Keratinocyte (primary cell): ENCODE measurements at places on chromosomes 1 and 21. TPM values are rescaled to one million over a fixed set of nuclear protein-coding genes. Genes with fewer than 3 reads are reported as not detected.

Gene MAGI3
- 2.1 to 3.2 TPM (median 2.6 TPM) in 3 replicates for polyA plus RNA-seq

DNA sequence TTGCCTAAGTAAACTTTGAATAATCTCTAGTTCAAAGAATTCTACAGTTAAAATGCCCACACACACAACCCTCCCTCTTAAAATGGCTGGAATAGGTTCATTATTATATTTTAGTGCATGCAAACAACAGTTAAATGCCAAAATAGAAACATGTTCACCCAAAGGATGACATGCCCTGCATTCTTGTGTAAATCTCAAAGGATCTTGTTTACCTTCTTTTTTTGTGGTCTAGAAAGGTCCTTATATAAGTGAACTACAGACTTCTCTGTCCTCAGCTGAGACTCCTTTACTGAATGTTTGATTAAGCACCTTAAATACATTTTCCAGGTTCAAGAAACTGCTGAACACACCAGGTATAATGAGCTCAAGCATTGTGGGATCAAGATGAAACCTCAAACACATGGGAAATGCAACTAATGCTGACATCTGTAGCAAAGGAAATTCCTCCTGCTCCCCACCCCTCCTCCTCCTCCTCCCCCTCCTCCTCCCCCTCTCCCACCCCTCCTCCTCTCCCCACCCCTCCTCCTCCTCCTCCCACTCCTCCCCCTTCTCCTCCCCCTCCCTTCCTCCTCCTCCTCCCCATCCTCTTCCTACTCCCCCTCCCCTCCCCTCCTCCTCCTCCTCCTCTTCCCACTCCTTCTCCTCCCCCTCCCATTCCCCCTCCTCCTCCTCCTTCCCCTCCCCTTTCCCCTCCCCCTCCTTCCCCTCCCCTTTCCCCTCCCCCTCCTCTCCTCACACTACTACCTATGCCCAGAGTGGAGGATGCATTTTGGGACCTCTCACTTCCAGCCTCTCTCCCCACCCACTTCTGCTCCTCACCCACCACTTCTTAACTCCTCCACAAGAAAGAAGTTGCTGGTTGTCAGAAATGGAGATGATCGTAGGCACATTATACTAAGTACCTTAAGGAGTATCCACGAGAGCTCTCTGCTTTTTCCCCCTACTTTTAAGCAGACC lies 233.9 kb downstream of the MRPL39 start:
- H3K27ac ChIP-seq, result no peak overlapping the region
- H3K27me3 ChIP-seq, result no peaks in the 10 kb centered on the region
- H3K4me3 ChIP-seq, result no peak overlapping the region
- DNase-seq, result no peak
- H3K4me1 ChIP-seq, result peaks cover 10% of the 10 kb centered on the region

Gene TAS1R1
- not detected in 3 replicates for polyA plus RNA-seq

- H3K27me3 ChIP-seq, result no peaks in the 10 kb centered on the region
- peaks cover 12% of the 10 kb centered on the region for H3K4me1 ChIP-seq
- DNase-seq, result no peak
- no peak overlapping the region for H3K27ac ChIP-seq
- H3K4me3 ChIP-seq, result no peak overlapping the region
Observed at GRCh38 chr1:167428395-167428794, 89.9 kb downstream of the CD247 start.

Gene ARHGEF2
- polyA plus RNA-seq, result 27.8 to 39.2 TPM (median 38.7 TPM) in 3 replicates

DNA sequence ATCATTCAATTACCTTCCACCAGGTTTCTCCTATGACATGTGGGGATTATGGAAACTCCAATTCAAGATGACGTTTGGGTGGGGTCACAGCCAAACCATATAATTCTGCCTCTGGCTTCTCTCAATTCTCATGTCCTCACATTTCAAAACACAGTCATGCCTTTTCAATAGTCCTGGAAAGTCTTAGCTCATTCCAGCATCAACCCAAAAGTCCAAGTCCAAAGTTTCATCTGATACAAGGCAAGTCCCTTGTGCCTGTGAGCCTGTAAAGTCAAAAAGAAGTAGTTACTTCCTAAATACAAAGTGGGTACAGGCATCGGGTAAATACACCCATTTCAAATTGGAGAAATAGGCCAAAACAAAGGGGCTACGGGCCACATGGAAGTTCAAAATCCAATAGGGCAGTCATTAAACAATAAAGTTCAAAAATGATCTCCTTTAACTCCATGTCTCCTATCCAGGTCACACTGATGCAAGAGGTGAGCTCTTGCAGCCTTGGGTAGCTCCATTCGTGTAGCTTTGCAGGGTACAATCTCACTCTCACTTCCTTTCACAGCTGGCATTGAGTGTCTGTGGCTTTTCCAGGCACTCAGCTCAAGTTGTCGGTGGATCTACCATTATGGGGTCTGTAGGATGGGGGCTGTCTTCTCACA lies 112.9 kb downstream of the FCRL5 start:
- DNase-seq, result no peak
- H3K27ac ChIP-seq, result no peak overlapping the region
- no peaks in the 10 kb centered on the region for H3K4me1 ChIP-seq

DNA sequence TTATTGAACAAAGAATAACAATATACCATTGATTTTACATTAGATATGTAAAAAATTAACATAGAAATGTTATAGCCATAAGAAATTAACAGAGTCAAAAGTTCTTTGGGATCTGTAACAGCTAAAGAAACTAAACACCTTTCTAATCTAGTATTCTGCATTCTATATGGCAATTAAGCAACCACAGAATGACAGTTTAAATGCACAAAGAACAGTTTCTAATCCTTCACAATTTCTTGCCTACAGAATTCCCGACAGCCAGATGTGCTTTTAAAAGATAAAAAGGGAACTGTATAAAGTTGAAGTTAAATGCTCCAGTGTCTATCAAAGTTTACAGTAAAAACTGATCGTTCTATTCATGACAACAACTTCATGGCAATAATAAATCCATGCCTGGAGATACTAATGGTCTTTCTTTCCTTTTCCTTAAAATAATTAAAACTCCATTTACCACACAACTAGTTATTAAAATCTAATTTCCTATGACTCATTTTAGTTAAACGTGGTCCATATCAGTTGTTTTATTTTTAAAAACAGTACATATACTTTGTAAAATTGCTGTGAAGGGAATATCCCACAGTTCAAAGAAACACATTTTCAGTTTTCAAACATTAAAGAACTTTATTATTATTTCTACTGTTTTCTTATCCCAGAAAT lies 110.2 kb downstream of the EIF4G3 start:
- H3K27me3 ChIP-seq, result no peaks in the 10 kb centered on the region
- H3K4me1 ChIP-seq, result no peaks in the 10 kb centered on the region
- no peaks in the 10 kb centered on the region for H3K36me3 ChIP-seq
- no peak overlapping the region for H3K4me3 ChIP-seq
- H3K27ac ChIP-seq, result no peak overlapping the region
- no peak for DNase-seq

GRCh38 chr1:201718346-201719202 lies 110.4 kb upstream of the IPO9 start:
- no peaks in the 10 kb centered on the region for H3K27me3 ChIP-seq
- peaks cover 36% of the 10 kb centered on the region for H3K4me1 ChIP-seq
- DNase-seq, result no peak
- H3K4me3 ChIP-seq, result no peak overlapping the region

- no peak overlapping the region for H3K27ac ChIP-seq
- no peaks in the 10 kb centered on the region for H3K4me1 ChIP-seq
- no peak overlapping the region for H3K4me3 ChIP-seq
Observed at GRCh38 chr1:194394676-194395075, 1208.3 kb upstream of the B3GALT2 start.

Gene DFFA
- polyA plus RNA-seq, result 44.4 to 63.1 TPM (median 53.1 TPM) in 3 replicates

DNA sequence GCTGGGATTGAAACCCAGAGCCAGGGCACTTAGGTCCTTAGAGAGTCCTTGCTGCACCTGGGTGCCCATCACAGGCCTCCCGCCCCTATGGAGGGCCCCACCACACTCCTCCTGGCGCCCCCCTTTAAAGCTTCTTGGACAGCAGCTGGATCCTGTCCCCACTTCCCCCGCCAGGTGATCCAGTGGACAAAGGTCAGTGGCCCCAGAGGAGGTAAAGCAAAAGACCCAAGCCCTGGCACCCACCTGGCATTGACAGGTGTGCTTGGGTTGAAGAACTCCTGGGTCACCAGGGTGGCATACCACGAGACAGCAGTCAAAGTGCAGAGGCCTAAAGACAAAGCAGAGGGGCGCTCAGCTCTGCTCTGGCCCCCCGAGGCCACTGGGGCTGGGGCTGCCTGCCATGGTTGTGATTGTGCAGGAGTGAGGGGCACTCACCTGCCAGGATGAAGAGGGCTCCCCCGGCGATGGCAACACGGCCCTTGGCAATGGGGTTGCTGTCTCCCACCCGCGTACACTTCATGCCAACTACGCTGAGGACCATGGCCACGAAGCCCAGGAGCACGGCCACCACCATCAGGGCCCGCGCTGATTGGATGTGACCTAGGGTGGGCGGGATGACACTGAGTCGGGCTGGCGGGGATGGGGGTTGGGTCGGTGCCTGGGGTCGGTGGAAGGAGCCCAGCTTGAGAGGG lies 1.9 kb downstream of the CLDN19 start:
- H3K27me3 ChIP-seq, result no peaks in the 10 kb centered on the region
- peaks cover 38% of the 10 kb centered on the region for H3K4me1 ChIP-seq
- H3K27ac ChIP-seq, result no peak overlapping the region
- no peaks in the 10 kb centered on the region for H3K36me3 ChIP-seq
- DNase-seq, result no peak
- H3K4me3 ChIP-seq, result no peak overlapping the region

Gene DHCR24
- polyA plus RNA-seq, result 363 to 515 TPM (median 434 TPM) in 3 replicates

Gene HSPA6
- polyA plus RNA-seq, result 0.26 to 0.31 TPM (median 0.27 TPM) in 3 replicates

GRCh38 chr1:185846672-185847444 lies 112.7 kb downstream of the HMCN1 start:
- H3K36me3 ChIP-seq, result no peaks in the 10 kb centered on the region
- H3K4me1 ChIP-seq, result peaks cover 12% of the 10 kb centered on the region
- no peak overlapping the region for H3K27ac ChIP-seq
- no peak overlapping the region for H3K4me3 ChIP-seq

Gene FMO1
- 0.07 to 0.17 TPM in 2 of 3 replicates, not detected in the other for polyA plus RNA-seq

DNA sequence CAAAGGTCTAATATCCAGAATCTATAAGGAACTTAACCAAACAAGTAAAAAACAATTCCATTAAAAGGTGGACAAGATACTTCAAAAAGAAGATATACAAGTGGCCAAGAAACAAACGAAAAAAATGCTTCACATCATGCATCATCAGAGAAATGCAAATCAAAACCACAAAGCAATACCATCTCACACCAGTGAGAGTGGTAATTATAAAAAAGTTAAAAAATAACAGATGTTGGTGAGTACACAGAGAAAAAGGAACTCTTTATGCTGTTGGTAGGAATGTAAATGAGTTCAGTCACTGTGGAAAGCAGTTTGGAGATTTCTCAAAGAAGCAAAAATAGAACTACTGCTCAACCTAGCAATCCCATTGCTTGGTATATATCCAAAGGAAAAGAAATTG lies 218.6 kb downstream of the SLC44A5 start:
- H3K27me3 ChIP-seq, result no peaks in the 10 kb centered on the region
- DNase-seq, result no peak
- no peak overlapping the region for H3K4me3 ChIP-seq

GRCh38 chr1:221435504-221435904 lies 306.4 kb downstream of the DUSP10 start:
- no peak overlapping the region for H3K4me3 ChIP-seq
- peaks cover 21% of the 10 kb centered on the region for H3K4me1 ChIP-seq
- no peaks in the 10 kb centered on the region for H3K36me3 ChIP-seq
- H3K27ac ChIP-seq, result no peak overlapping the region

DNA sequence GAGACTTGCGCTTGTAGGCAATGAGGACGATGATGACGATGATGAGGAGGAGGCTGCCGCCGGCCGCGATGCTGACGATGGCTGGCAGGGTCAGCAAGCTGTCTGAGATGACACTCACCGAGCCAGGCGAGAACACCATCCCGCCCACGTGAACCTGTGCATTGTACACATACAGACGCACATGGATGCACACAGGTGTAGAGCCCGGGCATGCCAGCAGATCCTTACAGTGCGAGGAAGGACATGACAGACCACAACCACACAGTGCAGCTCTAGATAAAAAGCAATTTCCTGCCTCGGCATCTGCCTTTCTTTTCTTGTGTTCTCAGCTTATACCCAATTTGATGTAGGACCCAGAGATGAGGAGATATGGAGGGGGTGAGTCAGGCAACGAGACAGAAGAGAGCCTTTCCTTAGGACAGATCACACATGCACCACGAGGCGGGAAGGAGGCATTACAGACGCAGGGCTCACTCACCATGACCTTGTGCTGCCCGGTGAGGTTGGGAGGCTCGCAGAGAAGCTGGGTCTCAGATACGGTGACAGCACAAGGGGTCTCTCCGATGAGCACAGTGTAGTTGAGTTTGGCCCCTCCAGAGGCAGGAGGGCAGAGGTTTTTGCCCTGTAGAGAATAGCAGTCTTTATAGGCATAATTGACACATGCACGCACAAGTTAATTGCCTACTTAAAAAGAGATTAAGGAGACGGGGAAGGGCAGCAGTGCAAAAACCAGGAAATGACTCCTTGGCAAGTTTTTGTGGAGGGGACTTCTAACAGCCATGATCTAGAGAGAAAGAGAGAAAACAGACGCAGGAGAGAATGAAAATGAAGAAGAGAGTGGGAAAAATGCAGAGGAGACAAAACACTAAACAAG lies 133.9 kb upstream of the CD34 start:
- no peaks in the 10 kb centered on the region for H3K27me3 ChIP-seq
- H3K36me3 ChIP-seq, result peaks cover 35% of the 10 kb centered on the region
- H3K4me3 ChIP-seq, result no peak overlapping the region
- H3K4me1 ChIP-seq, result peaks cover 38% of the 10 kb centered on the region
- no peak overlapping the region for H3K27ac ChIP-seq

GRCh38 chr1:32870615-32871363 lies at the start of gene FNDC5:
TSS of gene FNDC5 (minus strand) at chr1:32870912.
- no peak for DNase-seq
- peaks cover 24% of the 10 kb centered on the region for H3K27me3 ChIP-seq
- no peak within 1 kb of the TSS for H3K27ac ChIP-seq
- H3K36me3 ChIP-seq, result no peaks in the 10 kb centered on the region
- H3K4me1 ChIP-seq, result no peaks in the 10 kb centered on the region

DNA sequence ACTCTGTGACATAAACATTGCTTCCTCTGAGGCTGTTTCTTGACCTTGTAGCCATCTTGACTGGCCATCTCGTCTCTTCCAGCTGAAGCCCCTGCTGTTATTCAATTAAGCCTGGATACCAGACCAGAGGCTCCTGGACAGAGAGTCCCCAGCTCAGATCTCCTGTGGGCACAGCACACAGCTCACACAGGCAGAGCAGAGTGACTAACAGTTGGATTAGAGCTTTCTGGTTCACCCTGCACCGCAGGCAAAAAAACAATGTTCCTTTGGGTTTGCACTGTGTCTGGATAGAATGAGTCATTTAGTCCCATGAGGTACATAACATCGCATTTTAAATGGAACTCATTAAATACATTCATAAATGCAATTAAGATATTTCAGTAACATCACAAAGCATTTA lies 33.4 kb upstream of the USH2A start:
- peaks cover 5% of the 10 kb centered on the region for H3K4me1 ChIP-seq
- no peaks in the 10 kb centered on the region for H3K36me3 ChIP-seq
- H3K27me3 ChIP-seq, result no peaks in the 10 kb centered on the region

DNA sequence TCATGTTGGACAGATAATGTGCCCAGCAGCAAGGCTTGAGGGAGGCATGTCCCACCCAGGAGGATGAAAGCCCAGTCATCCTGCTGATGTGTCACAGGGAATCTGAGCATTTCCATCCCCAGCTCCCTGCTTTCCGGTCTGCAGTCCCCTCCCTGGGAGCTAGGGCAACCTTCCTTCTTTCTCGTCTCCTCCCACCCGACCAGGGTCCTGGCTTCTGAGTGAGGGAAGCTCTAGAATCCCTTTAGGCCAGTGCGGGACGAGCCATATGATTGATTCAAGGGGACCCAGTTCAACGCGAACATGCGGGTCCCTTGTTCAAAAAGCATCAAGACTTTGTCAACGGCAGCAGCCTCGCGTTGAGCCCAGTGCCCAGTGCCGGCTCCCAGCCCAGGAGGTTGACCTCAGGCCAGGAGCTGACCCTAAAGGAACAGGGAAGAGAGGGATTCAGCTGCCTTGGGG lies 96.7 kb upstream of the TMPRSS2 start:
- DNase-seq, result no peak
- no peaks in the 10 kb centered on the region for H3K27me3 ChIP-seq
- no peak overlapping the region for H3K4me3 ChIP-seq
- no peak overlapping the region for H3K27ac ChIP-seq
- peaks cover 15% of the 10 kb centered on the region for H3K4me1 ChIP-seq
